ENCODE measurements at places on chromosomes 6 and 20.

DNA sequence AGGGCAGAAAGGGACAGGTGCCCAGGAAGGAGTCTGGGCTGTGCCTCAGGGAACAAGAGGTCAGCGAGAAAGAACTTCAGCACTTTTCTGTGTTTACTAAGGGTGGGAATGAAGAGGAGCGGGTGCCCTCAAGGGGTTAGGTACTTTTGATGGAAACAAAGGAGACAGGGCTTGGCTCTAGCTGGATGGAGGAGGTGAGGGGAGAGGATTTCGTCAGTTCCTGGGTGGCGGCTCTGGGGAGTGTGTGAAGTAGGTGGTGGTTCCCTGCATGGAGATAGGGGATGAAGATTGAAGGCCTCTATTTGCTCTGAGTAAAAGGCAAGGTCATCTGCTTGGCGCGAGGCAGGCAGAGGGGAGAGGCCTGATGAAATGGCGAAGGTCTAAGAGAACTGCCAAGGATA lies 40.0 kb upstream of the ANKRD60 start:
- no peak for DNase-seq

GRCh38 chr6:22106451-22106850 lies 190.4 kb downstream of the PRL start:
- no peak for DNase-seq

DNA sequence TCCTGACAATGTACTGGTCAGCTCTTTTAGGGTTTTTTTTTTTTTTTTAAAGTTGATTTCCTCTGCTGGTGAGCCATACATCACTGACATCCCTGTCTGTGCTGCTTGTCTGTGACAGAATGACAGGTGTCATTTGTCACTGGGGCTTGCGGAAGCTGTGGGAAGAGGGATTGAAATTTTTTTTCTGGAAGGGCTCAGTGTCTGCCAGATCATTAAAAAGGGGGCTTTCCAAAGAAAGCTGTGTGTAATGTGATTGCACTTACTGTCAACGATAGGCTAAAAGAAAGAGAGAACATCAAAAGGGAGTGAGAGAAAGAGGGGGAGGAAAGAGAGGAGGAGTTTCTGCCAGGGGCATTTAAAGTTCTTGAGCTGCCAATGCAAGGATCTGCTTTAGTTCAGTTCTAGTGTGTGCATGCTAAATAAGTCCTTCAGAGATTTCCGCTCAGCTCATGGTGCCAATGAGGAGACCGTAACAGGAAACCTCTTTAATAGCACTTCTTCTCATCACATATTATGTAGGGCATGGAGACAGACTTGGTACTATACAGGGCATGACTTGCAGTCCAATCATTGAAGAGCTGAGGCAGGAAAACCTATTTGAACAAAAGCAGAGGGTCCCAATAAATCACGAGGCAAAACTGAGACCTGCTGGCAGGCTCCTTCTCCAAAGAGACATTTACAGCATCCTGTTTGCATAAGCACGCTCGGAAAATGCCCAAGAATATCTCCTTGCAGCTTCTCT lies 177.2 kb downstream of the TSHZ2 start:
- no peak for DNase-seq

DNA sequence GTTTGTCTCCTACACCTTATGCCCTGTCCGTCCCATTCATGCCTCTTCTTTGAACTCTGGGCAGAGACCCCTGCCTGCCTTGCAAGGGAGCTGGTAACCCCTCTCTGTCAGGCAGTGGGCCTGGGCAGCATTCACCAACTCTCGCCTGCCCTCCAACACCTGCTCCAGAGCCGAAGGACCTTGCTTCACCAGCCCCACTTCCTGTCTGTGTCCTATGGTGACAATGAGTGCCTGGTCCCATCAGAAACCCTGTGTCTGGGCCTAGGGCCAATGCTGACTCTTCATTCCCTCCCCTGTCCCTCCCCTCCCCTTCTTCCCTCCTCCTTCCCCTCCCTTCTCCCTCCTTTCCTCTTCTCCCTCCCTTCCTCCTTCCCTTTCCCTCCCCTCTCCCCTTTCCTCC lies 22.8 kb upstream of the PCMTD2 start:
- no peak for DNase-seq

- DNase-seq = no peak
Observed at GRCh38 chr6:82270881-82271635, 23.5 kb upstream of the IBTK start.

GRCh38 chr20:14470977-14471661 lies 133.7 kb upstream of the FLRT3 start:
- DNase-seq = no peak

DNA sequence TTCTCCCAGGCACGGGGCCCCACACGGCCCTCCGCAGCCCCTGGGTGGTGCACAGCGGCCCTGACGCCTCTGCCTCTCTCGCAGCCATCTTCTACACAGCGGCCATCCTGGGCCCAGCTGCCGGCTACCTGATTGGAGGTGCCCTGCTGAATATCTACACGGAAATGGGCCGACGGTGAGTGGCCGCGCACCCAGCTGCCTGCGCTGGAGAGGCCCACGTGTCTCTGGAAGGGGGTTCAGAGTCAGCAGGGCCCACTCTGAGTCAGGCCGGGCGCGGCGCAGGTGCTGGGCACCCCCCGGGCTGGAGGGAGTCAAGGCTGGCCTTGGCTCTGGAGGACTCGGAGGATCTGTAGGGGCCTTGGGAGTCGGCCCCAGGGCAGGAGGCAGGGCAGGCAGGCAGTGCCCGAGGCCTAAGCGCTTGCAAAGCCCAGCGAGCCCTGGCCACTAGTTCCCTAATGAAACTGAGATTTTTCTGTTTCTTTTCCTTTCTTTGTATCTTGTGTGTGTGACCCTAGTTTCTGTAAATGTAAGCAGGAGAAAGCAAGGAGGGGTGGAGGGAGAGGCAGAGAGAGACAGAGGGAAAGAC lies 16.4 kb downstream of the SLCO4A1 start:
- no peak for DNase-seq

Data from amygdala (tissue), 56 donors.